Stomach (tissue), 19 donors: ENCODE measurements at places on chromosomes 12 and 14. TPM values are rescaled to one million over a fixed set of nuclear protein-coding genes. Genes with fewer than 3 reads are reported as not detected.
A peak's percentile ranks its signal among the peaks of the same experiment; 100 is the strongest.

- H3K27ac ChIP-seq: peak overlapping the region; percentile 82
- H3K4me3 ChIP-seq: no peak overlapping the region
- H3K4me1 ChIP-seq: peaks cover 21% of the 10 kb centered on the region
- H3K27me3 ChIP-seq: peaks cover 11% of the 10 kb centered on the region
These were observed 12.7 kb downstream of the C14orf132 start for GRCh38 chr14:96051642-96052540.

- H3K4me1 ChIP-seq: peaks cover 32% of the 10 kb centered on the region
- no peak for DNase-seq
- H3K27ac ChIP-seq: no peak overlapping the region
- peaks cover 40% of the 10 kb centered on the region for H3K27me3 ChIP-seq
These were observed 42.5 kb downstream of the SPRING1 start for GRCh38 chr12:116695464-116695725.

- no peak for DNase-seq
- no peaks in the 10 kb centered on the region for H3K4me1 ChIP-seq
- no peaks in the 10 kb centered on the region for H3K27me3 ChIP-seq
- no peaks in the 10 kb centered on the region for H3K36me3 ChIP-seq
- no peak overlapping the region for H3K4me3 ChIP-seq
These were observed 64.2 kb downstream of the DNAI7 start for GRCh38 chr12:25130741-25131188.

GRCh38 chr12:93080452-93080851 is 151.4 kb upstream of the EEA1 start:
- no peaks in the 10 kb centered on the region for H3K27me3 ChIP-seq
- no peak overlapping the region for H3K4me3 ChIP-seq
- H3K27ac ChIP-seq: no peak overlapping the region
- DNase-seq: no peak
- no peaks in the 10 kb centered on the region for H3K36me3 ChIP-seq

DNA sequence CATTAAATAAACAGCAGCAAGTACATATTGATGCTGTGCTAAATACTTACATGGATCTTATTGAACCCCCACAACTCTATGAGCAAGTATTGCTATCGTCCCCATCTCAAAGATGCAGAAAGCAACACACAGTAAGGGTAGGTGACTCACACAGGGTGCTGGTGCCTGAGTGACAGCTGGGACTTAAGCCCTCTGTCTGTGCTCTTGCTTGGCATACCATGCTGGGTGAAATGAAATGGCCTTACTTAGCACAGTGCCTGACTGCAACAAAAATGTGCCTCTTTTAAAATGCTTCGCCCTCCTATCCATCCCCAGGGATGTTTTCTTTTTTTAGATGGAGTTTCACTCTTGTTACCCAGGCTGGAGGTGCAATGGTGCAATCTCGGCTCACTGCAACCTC is 788 bp downstream of the TEX52 start:
- peaks cover 23% of the 10 kb centered on the region for H3K36me3 ChIP-seq
- H3K27ac ChIP-seq: no peak overlapping the region
- H3K4me1 ChIP-seq: no peaks in the 10 kb centered on the region
- DNase-seq: no peak

DNA sequence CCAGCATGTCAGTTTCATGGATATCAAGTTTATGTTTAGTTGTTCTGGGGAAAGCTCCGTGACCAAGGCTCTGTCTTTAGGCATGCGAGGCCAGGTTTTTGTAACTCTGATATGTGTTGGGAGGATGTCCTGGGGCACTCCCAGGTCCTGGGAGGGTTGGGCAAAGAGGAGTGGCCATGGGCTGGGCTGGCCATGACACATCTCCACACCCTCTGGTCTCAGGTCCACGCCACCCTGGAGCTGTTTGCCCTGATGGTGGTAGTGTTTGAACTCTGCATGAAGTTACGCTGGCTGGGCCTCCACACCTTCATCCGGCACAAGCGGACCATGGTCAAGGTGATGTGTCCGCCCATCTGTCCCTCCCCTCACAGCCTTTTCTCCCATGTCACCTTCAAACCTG is 46.4 kb downstream of the TPCN1 start:
- H3K27me3 ChIP-seq: no peaks in the 10 kb centered on the region
- H3K36me3 ChIP-seq: peaks cover 36% of the 10 kb centered on the region
- peaks cover 17% of the 10 kb centered on the region for H3K4me1 ChIP-seq
- DNase-seq: no peak

DNA sequence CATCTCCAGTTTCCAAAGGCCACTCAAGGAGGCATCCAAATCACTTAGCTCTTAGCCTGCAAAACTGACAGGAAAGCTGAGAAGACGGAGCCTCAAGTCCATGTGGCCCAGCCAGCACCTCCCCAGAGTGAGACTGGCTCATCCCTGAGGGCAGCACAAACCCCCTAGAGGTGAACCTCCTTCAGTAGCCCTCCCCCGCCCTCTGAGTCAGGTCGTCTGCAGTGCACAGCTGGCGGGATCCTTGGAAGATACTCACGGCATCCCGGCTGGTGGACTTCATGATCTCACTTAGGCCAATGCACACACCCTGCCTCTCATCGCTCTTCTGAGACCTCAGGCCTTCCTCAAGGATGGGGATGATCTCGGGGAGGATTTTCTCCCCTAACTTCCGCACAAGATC is 24.1 kb upstream of the RAB35 start:
- H3K27me3 ChIP-seq: no peaks in the 10 kb centered on the region
- H3K4me3 ChIP-seq: no peak overlapping the region
- no peak for DNase-seq
- no peaks in the 10 kb centered on the region for H3K4me1 ChIP-seq

DNA sequence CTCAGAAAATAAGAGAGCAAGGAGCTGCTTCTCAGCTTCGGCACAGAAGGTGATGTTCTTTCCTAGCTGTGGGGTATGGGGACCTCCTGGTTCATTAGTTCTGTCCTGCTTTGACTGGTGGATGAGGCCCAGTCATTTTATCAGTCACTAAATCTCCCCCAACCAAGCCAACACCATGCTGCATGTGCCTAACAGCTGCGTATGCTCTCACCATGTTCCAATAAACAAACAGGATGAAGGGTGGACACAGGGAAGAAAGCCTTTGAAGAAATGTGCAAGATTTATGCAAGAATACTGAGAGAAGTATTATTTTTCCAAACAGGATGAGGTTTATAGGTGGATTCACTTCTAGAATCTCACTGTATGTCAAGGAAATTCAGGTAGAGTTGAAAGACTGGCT is 156.2 kb downstream of the TMEM132C start:
- H3K27me3 ChIP-seq: peaks cover 8% of the 10 kb centered on the region
- H3K4me3 ChIP-seq: no peak overlapping the region
- H3K36me3 ChIP-seq: no peaks in the 10 kb centered on the region
- no peak for DNase-seq

DNA sequence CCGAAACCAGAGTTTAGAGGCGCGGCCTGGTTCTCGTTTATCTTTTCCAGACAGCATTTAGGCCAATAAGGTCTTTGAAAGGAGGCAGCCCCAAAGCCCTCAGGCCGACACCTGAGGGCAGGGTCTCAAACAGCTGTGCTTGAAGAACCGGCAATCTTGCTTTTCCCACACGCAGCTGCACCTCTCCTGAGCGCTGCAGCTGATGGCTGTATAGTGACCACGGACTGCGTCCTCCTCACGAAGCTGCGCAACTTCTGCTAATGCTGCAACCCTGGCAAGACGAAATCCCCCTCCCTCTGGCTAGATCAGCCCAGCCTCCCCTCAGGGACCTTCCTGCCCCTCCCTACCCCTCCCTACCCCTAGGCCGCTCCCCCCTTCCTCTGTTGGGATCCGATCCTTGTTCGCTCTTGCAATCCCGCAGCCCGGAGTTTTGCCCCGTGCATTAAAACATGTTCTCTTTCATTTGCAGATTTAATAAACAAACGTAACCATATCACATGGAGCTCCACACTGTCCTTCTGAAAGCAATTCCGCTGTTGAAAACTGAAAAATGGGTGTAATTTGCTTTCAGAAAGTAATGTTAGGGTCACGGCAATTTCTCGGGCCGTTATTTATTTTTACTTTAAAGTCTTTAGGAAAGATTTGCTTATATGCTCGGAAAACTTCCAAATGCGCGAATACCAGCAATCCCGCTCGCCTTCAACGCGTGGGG is 4.8 kb upstream of the PAX9 start:
- peak; percentile 35 for DNase-seq
- H3K27me3 ChIP-seq: peaks cover 98% of the 10 kb centered on the region
- peaks cover 51% of the 10 kb centered on the region for H3K4me1 ChIP-seq
- H3K27ac ChIP-seq: no peak overlapping the region
- H3K4me3 ChIP-seq: peak overlapping the region; percentile 18

GRCh38 chr14:65357113-65357512 is 55.4 kb upstream of the FUT8 start:
- H3K4me1 ChIP-seq: peaks cover 33% of the 10 kb centered on the region
- H3K36me3 ChIP-seq: no peaks in the 10 kb centered on the region
- no peak overlapping the region for H3K4me3 ChIP-seq
- H3K27me3 ChIP-seq: no peaks in the 10 kb centered on the region
- DNase-seq: no peak

DNA sequence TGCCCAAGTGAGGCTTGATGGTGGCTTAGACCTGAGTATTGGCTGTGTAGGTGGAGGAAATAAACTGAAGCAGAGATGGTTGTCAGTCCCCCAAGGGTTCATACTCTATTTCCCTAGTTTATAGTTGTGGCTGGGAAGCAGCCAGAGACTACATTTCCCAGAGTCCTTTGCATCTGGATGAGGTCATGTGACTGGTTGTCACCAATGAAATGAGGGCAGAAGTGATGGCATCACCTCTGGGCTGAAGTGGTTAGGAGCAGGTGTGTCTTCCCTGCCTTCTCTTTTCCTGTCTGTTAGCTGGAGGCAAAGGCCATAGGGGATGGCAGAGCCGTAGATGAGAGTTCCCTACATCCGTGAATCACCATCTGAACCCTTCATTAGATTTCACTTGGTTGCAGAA is 16.3 kb upstream of the NOS1 start:
- H3K27ac ChIP-seq: no peak overlapping the region
- H3K27me3 ChIP-seq: no peaks in the 10 kb centered on the region
- H3K36me3 ChIP-seq: no peaks in the 10 kb centered on the region
- H3K4me3 ChIP-seq: no peak overlapping the region

DNA sequence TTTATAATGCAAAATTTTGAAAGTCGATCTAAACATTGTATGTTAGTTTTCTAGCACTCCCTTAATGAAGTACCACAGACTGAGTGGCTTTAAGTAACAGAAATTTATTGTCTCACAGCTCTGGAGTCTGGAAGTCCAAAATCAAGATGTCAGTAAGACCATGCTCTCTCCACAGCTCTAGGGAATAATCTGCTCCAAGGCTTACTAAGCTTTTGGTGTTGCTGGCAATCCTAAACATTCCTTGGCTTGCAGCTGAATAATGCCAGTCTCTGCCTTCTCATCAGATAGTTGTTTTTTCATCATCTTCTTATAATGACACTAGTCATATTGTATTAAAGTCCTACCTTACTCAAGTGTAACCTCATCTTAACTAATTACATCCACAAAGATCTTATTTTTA is 102.2 kb downstream of the RASSF9 start:
- no peaks in the 10 kb centered on the region for H3K36me3 ChIP-seq
- DNase-seq: no peak
- H3K27me3 ChIP-seq: no peaks in the 10 kb centered on the region
- no peak overlapping the region for H3K27ac ChIP-seq

DNA sequence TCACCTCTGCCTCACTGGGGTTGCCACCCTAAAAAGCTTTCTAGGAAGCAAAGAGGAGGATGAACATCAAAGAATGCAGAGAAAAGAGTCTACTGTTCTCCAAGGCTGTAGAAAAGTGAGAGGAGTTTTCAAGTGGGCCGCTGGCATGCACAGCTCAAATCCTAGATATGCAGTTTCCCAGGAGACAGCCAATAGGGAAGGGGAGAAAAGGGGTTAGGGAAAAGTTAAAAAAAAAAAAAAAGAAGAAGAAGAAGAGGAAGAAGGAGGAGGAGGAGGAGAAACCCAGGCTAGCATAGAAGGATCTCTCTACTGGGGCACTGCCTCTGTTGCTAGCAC is 682 bp downstream of the BATF start:
- peak overlapping the region; percentile 44 for H3K4me3 ChIP-seq
- H3K27ac ChIP-seq: peak overlapping the region; percentile 68
- H3K4me1 ChIP-seq: peaks cover 9% of the 10 kb centered on the region
- DNase-seq: no peak
- no peaks in the 10 kb centered on the region for H3K36me3 ChIP-seq

GRCh38 chr12:8226355-8226754 is 1.1 kb downstream of the FAM90A1 start:
- no peak overlapping the region for H3K27ac ChIP-seq
- H3K36me3 ChIP-seq: no peaks in the 10 kb centered on the region
- no peaks in the 10 kb centered on the region for H3K27me3 ChIP-seq
- H3K4me3 ChIP-seq: no peak overlapping the region
- no peak for DNase-seq

DNA sequence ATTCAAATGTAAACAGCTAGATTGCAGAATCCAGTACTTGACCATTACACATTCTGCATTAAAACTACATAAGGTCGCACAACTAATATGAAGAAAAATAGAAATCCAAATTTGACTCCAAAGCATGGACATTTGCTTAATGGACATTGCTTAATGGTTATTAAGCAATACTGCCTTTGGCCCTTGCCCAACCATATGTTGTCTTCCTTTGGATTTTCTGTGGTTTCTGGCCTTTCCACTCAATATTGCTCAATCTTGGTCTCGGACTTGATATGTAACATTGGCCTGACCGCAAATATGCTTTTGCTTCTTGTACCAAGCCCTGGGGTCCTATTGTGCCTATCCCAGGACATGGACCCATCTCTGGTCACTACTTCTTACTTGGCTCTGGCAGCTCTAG is 67.2 kb downstream of the PTPRR start:
- no peak overlapping the region for H3K4me3 ChIP-seq
- no peaks in the 10 kb centered on the region for H3K36me3 ChIP-seq
- H3K27ac ChIP-seq: peak overlapping the region; percentile 44
- no peaks in the 10 kb centered on the region for H3K4me1 ChIP-seq
- no peaks in the 10 kb centered on the region for H3K27me3 ChIP-seq

DNA sequence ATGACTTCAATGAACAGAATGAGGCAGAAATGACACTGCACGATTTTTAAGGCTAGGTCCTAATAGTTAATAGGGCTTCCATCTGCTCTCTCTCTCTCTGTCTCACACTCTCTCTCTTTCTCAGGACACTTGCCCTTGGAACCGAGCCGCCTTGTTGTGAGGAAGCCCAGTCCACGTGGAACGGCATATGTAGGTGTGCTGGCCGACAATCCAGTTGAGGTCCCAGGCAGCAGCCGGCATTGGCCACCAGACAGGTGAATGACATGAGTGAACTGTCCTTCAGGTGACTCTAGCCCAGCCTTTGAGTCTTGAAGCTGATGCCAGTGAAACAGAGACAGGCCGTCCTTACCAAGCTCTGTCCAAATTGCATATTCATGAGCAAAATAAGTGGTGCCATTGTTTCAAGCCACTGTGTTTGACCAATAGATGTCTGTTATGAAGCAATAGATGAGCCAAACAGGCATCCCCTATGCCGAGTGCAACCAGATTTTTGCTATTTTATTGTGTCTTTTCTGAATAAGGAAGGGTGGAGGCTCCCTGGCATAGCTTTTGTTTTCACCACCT is 217.5 kb upstream of the LHX5 start:
- no peaks in the 10 kb centered on the region for H3K36me3 ChIP-seq
- no peak overlapping the region for H3K4me3 ChIP-seq
- no peak overlapping the region for H3K27ac ChIP-seq
- no peaks in the 10 kb centered on the region for H3K4me1 ChIP-seq
- peaks cover 66% of the 10 kb centered on the region for H3K27me3 ChIP-seq

Gene ACSM4
- total RNA-seq: not detected

Gene CD4
- 25.9 TPM for total RNA-seq

Gene RAB35
- total RNA-seq: 8.1 TPM

Gene GPX2
- total RNA-seq: 33.9 TPM

Gene CLEC12A
- total RNA-seq: 1.1 TPM

Gene SLCO1B1
- not detected for total RNA-seq
